Stimulated activated CD4-positive, alpha-beta T cell treated with anti-CD3 and anti-CD28 coated beads, TNF-alpha, amount 100 ng/mL, for 24 hours (primary cell): ENCODE measurements at places on chromosomes 11 and 22.

DNA sequence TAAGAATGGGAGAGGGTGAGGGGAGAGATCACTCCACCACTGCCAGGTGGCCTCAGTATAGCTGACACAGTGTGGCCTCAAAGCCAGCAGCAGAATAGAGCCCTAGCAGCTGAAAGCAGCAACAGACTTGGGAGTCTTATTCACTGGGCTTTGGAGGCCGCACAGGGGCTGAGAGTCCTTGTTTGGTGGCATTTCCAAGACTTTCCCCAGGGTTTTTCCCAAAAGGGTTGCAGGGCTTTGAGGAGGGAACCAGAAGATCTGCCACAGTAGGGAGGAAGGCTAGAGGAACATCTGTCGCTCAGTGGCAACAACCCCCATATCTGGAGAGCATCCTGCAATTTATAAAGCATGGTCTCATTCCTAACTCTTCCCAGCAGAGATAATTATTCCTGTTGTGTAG lies 35.0 kb upstream of the RCN1 start:
- no peak for DNase-seq

GRCh38 chr11:117481885-117482284 lies 154.2 kb downstream of the CEP164 start:
- no peak for DNase-seq

DNA sequence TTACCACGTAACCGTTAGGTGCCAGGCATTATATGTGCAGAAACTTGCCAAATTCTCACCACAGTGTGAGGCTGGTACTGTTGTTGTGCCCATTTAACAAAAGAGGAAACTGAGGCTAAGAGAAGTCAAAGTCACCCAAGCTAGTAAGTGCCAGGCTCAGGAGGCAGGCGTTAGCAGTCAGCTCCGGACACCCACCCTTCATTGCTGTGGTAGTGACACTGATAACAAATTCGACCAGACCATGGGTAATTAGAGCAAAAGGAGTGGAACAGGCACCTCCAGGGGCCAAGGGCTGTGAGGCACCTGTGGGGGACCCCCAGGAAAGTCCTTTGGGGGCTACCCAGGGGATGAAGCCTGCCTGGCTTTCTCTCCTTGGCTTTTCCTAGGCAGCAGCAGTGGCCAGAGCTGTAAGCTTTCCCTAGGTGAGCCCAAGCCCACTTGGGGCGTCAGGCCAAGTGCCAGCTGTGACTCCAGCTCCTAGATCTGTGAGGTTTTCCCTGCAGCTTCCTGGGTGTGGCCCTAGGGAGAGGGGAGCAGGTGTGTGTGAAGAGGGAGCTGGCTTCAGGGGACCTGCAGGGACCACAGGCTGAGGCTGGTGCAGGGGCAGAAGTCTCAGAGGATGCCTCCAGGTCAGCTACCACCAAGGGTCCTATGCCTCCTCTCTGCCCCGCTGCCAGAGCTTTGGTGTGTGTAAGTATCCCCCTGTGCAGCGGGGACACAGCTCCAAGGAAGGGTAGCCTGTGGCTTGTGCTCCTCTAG lies 19.7 kb upstream of the ALX4 start:
- DNase-seq = no peak

GRCh38 chr11:62457478-62457877 lies 38.6 kb downstream of the SCGB1A1 start:
- no peak for DNase-seq

DNA sequence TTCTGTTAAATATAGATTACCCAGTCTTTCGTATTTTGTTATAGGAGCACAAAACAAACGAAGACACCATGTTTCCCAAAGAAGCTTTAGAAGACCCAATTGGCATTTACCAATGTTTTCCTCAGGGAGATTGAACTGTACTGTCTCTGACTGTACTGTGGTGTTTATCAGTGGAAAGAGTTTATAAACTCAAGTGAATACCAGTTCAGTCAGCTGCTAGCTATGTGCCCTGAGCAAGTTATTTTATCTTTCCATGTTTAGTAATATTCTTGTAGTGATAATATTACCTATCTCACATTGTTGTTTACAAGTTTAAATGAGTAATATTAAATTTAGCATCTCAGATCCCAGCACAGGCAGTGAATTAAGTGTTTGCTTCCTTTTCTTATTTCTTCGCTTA lies 773.2 kb downstream of the KCNA4 start:
- DNase-seq = no peak

GRCh38 chr11:94457118-94458029 lies 36.3 kb downstream of the MRE11 start:
- no peak for DNase-seq

- DNase-seq = no peak
These were observed 212.3 kb upstream of the NCAM1 start for GRCh38 chr11:112748713-112749543.

DNA sequence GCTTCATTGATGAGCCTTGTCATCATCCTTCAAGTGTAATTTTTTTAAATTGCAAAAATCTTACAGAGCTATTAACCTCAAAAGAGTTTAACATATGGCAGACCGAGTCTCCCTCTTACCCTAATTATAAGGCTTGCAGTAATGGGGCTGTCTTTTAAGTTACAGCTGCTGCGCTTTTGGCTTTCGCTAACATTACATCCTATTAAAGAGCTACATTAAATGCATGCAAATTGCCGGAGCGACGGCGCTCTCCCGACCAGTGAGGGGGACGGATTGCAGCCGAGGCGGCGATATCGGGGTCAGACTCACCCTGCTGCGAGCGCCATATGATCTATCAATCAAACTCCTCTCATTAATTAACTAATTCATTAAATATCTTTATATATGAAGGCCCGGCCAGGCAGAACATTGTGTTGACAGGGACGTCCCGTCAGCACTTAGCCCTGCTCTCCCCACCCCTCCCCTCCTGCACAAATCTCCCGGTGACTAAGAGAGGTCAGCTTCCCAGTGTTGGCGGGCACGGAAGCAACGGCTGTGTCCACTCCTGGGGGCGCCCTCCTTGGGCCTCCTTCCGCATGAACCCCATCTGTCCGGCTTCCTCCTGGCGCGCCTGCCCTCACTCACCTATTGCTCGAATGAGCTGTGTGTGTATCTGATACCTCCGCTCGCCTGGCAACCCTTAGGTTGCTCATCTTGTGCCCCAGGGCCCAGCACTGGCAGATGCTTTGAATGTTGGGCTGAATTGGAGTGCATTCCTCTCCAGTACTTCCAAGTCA lies 156.0 kb upstream of the CADM1 start:
- no peak for DNase-seq

- DNase-seq = no peak
These were observed at the start of gene PGGHG for GRCh38 chr11:288478-289397. Gene PGGHG (plus strand): TSS chr11:289126. CDS start chr11:289817, 691 bp downstream.

DNA sequence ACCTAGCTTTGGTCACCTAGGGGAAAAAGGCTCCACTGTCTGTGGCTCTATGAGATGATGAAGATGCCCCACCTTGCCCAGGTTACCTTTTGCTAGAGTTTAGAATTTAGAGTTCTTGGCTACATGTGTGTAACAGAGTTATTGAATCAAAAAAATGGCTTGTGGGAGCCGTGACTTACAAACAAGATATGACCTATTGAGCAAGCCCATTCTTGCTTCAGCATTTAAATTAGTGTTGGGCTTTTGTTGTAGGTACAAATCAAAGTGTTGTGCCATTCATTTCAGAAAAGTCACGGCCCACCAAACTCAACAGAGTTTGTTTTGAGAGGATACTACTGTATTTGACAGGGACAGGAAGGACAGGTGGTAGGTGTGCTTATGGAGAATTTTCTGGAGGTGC lies 768.8 kb downstream of the NTM start:
- DNase-seq = no peak
